MV-4-11 (cell line): ENCODE measurements at places on chromosomes 16 and 17.
A peak's percentile ranks its signal among the peaks of the same experiment; 100 is the strongest.

GRCh38 chr17:38611872-38612376 lies 6.2 kb upstream of the SRCIN1 start:
- DNase-seq: no peak

DNA sequence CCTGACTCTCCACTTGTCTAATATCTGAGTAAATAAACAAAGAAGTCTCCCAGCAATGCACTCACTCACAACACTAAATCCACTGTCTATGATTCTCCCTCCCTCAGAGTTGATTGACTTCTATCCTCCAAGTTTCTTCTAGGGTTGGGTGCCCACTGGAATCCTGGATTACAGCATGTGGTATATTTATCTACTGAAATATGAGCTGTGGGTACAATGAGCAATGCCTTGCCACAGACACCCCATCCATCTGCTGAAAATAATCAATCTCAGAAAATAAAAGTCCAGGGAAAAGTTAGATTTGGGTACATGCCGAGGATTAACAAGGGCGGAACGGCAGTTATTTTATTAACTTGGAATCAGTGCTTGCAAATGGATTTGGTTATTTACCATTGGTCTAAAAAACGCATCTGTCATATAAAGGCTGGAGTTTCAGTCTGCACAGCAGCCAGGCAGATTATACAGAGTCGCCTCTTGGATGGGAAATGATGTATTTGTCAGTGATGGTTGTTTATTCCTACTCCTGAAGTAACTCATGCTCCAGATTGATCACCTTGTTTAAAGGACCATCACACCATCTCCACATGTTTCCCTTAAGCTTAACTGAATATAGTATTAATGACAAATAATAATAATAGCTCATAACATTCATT lies 193.9 kb upstream of the SOX9 start:
- no peak for DNase-seq

DNA sequence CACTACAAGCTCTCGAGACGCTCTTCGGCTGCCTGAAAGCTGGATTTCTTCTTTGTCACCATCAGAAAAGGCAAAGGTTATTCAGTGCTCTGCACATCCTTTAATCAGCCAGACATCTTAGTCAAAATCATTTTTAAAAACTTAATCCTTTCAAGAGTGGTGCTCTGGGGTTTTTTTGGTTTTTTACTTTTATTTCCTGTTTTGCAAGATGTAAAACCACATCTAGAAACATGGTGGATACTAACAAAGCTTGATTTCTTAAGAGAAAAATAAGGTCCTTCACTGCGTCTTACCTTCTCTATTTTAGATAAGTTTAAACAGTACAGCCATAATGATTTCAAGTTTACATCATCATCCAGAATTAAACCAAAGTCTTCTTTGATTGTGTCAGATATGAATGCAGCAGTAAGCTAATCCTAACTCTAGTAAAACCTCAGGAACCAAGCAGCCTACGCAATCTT lies 6.3 kb downstream of the ANKRD11 start:
- DNase-seq: peak; percentile 77

DNA sequence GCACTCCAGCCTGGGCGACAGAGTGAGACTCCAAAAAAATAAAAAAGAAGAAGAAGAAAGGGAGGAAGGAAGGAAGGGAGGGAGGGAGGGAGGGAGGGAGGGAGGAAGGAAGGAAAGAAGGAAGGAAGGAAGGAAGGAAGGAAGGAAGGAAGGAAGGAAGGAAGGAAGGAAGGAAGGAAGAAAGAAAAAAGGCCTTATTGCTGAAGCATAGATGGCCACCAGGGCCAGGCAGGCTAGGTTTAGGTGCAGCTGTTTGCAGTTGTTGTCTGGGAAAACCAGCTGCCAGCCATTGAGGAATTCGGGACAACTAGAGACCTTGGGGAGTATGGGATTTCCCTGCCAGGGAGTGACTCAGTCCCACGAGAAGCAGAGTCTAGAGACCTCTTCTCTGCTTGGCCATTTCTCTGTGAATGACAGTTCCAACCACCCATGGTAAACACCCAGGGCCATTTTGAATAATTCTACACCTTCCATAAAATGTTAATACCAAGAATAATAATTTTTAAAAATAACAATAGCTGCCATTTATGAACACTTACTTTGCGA lies 31.0 kb downstream of the SCNN1B start:
- no peak for DNase-seq

DNA sequence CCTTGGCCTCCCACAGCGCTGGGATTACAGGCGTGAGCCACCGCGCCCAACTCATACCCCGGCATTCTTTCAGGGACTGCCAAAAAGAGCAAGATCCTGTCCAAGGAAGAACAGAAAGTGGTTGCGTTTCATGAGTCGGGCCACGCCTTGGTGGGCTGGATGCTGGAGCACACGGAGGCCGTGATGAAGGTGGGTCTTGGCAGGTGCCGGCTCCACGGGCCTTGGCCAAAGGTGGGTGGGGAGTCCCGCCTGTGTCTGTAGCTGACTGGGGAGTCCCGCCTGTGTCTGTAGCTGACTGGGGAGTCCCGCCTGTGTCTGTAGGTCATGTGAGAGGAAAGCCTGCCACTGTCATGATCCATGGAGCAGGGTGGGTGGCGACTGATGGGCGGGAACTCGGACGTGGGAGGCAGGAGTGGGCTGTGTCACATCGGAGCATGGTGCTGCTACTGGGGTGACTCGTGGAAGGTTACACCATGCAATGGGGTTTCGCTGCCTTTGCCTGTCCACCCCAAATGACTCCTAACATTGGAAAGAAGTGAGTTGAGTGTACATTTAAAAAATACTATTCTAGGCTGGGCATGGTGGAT lies 10.0 kb upstream of the RPL13 start:
- no peak for DNase-seq

- no peak for DNase-seq
Measured at GRCh38 chr17:50946891-50947781, 81.0 kb upstream of the TOB1 start.

DNA sequence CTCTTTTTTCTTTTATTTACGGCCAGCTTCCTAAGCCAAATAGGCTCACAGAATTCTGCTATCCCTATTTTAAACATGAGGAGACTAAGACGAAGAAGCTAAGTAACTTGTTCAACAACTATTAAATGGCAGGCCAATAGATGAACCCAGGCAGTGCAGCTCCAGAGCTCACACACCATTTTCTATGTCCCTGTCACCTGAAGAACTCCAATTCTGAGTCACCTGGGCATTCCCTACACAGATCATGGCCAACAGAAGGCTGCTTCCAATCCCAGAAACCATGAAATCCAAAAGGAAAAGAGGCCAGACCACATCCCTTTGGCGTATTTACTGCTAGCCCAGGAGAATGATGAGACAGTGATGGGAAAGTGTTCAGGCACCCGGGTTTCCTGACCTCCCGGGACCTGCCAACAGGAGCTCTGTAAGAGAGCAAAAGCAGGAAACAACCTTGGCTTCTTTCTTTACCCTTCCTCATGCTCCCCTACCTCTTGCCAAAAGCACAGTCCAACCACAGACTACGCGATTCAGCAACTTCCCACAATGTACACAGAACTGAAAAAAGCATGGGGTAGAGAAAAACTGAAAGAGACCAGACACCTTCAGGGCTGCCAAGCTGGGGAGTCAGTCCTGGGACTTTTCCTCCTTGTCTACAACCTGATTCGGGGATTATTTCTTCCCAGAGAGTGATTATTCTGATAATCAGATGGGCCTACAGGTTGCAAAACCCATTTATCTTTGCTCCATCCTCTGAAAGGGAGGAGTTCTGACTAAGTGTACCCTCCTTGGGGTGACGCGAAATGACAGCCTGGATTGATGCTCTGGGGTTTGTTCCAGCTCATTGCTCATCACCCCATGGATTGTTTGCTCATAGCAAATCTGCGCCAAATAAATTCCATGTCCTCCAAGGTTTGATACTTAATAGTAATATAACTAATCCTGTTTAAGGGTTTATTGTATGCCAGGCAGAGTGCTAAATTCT lies 47.8 kb upstream of the HAS3 start:
- DNase-seq: peak; percentile 38

GRCh38 chr17:32445971-32446370 lies 1.7 kb downstream of the PSMD11 start:
- no peak for DNase-seq

DNA sequence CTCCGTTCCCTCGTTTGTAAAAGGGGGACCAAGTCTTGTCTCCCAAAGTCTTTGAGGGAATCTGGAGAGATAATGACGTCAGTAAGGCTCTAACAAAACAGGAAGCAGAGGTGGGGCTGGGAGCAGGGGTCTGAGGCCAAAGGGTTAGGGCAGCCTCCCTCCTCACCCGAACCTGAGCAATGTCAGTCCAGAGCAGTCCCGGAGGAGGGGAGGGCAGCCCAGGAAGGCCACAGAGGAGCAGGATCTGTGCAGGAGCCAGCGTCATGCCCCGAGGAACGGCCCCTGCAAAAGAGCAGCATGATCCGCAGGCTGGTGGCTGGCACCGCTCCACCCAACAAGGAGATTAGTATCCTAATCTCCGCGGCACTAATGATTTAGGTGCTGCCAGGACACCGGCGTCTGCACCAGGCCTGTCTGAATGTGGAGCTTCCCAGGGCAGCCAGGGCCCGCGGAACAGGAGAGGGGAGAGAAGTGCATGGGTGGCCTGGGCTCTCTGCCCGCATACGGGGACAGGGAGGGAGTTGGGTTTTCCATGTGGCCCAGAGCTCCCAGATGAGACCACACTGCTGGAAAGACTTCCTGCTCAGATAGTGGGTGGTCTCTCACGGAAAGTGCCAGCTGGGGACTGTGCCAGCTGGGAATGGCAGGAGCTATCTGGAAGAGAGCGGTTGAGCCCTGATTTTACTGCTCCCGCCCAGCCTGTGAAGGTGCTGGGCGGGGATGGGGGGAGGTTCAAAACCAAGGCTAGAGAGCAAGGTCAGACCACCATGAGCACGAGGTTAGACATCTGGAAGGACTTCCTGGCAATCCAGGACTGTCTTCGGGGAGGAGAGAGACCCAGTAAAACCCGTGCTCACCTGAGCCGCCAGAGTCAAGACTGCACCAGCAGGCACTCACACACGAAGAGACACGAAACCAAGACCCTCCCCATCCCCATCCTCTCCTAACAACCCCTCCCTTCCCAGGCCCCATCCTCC lies 11.0 kb upstream of the KRT17 start:
- DNase-seq: no peak

DNA sequence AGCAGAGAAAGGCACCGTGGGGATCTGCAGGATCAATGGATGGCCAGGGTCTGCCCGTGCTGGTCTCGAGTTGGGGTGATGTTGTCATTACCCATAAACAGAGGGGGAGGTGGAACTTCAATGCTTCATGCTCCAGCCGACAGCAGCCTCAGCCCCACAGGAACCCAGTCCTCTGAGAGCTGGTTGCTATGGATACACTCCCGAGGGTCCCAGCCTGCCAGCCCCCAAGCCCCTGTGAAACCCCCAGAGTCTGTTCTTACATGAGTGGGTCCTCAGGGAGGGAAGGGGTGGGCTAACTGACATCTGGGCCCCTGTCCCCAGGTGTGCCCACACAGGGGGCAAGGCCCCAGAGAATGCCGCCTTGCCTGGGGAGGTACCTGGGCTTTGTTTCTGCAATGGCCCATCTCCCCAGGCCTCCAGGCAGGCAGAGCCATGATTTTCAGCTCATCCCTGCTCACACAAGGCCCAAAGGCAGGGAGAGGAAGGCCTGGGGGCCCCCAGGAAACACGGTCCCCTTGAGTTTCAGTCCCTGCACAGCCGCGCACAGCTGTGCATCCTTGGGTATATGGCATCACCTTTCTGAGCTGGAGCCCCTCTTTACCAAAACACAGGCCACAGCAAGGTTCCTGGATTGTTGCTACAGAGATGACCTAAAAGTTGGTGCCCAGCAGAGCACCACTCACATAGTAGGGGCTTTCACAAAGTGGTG lies 223.7 kb downstream of the ZNF423 start:
- DNase-seq: no peak

DNA sequence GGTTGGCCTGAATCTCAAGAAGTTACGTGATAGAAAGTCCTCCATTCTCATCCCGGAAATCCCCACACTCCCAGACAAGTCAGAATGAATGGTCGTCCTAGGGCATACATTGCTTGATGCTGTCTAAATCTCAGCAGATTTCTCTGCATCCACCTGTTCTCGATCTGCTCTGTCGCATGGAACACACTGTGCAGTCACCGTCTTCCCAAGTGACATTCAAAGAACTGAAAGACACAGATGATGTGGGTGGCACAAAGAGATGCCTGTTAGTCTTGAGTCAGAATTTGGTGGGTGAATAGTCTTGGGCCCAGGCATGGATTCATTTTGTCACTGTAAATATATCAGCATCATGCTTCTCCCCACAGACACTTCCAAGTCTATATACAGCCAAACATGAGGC lies 518 bp upstream of the KRTAP9-3 start:
- no peak for DNase-seq

DNA sequence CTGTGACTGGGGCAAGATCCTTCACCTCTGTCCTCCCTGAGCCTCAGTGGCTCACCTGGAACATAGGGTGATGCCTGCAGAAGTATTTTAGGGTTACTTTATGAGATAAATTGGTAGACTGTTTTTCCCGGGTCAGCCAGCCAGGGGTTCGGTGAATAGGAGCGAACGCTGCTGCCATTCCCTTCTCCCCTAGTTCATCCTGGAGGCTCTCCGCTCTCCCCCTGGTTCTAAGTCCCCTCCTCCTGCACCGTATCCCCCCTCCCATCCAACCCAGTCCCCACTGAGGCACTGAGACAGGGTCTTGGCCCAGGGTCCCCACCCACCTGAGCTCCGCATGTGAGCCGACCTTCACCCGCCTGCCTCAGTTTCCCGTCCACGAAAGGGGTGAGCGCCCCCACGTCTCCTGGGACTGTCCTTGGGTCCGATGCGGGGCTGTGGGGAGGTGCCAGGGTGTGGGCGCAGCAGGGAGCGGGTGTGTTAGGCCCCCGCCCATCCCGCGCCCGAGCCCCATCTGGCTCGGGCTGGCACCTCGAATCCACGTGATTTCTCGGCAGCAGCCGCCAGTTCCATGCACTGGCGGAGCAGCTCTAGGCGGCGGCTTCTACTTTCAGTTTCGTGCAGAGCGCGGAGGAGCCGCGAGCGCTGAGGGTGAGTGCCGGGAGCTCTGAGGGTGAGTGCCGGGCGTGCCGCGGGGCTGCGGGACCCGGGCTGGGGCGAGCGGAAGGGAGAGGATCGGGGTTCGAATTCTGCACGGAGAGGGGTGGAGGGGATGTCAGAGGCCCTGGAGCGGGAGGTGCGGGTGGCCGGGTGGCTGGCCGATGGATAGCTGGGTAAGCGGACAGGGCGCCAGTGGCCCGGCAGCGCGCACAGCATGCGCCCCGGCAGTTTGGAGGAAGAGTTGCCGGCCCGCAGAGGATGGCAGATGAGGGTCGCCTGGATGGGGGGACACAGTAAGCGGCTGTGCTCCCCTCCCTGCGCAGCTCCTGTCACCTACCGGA lies at the start of gene NLRC5:
TSS of gene NLRC5 (plus strand) at position 610 of the 998 bp plus-strand sequence. CDS start 31,156 bp downstream, outside the sequence.
- DNase-seq: peak; percentile 79
